Thyroid gland (tissue), 4 donors: ENCODE measurements at places on chromosomes 11 and 22. TPM values are rescaled to one million over a fixed set of nuclear protein-coding genes. Genes with fewer than 3 reads are reported as not detected.

DNA sequence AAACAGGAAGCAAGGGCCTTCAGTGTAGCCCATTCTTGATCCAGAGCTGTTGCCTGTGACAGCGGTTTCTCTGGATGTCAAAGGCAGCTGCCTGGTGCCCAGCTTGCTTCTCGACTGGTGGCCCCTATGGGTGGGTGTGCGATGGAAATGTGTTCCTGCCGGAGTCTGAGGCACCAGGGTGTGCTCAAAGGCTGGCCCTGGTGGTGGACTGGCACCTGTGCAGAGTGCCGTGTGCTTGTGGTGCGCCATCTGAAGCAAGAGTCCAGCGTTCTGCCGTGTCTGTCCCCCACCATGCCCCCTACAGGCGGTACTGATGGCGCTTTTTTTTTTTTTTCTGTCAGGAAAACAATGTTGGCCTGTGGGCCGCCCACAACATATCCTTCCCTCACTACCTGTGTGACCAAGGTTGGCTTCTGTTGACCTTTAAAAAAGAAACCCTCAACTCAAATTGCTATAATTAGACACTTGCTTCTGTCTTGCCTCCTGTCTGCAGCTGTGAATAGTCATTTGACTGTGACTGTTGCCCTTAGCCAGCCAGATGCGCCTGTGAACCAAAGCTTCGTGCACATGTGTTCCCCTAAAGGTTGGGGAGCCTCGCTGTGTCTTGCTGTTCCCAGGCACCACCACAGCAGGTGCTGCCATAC, 4.7 kb upstream of the RANBP1 start:
- peaks cover 67% of the 10 kb centered on the region for H3K36me3 ChIP-seq
- H3K4me1 ChIP-seq, result peaks cover 7% of the 10 kb centered on the region
- H3K27ac ChIP-seq, result no peak overlapping the region
- no peaks in the 10 kb centered on the region for H3K27me3 ChIP-seq

DNA sequence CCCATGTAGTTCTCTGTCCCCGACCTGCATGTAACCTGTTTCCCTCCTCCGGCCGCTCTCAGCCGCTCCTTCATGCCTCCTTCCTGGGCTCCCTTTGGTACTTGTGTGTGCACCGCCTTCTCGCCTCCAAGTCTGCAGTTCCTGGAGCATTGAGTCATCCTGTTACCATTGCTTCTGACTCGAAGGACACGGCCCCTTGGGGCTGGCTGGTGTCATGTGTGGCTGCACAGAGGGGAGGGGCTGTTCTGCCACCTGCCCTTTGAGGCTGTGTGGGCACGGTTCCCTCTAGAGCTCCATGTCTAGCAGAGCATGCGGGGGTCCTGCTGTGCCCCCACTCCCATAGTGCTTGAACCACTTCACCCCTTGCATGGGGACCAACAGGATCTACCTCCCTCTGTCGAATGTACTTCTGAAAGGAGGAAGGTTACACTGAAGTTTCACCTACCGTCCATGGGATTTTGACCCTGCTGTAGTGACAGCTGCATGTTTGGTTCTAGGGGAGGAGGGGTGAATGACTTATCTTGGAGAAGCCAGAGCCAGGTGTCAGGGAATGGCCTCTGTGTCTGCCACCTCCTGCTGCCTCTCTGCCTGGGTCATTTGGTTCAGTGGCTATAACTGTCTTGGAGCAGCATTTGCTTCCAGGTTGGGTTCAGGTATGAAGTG, 39.6 kb downstream of the BCR start:
- H3K27me3 ChIP-seq, result no peaks in the 10 kb centered on the region
- H3K27ac ChIP-seq, result peak overlapping the region; percentile 73
- peak; percentile 90 for DNase-seq
- no peak overlapping the region for H3K4me3 ChIP-seq

TNNT3 gene
- total RNA-seq, result 2.6 TPM

OR8D4 gene
- not detected for total RNA-seq

MS4A14 gene
- 0.49 TPM for total RNA-seq

CNTF gene
- total RNA-seq, result 1.8 TPM

- peak; percentile 72 for DNase-seq
- peak within 1 kb of the TSS; percentile 95 for H3K27ac ChIP-seq
- H3K36me3 ChIP-seq, result no peaks in the 10 kb centered on the region
- H3K4me3 ChIP-seq, result peak within 1 kb of the TSS; percentile 50
These were observed at the start of gene CLCF1 for GRCh38 chr11:67372993-67373647. Gene CLCF1 (minus strand): TSS chr11:67373598. CDS start chr11:67373539, 59 bp downstream.

DNA sequence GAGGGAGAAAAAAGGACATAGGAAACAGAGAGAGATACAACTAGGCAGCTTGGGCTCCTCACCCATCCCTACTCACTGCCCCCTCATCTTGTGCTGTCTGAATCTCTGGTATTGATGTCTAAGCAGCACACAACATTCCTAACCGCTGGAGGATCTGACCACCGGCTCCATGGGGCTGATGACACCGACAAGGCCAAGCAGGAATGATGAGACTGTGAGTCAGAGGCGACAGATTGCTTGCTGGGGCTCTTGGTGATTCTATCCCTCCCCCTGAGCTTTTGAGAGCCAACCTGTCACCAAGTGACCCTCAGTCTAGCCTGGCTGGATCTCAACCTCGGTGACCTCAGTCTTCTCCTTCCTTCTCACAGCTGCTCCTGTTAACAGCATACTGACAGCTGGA, 13.8 kb downstream of the PAMR1 start:
- H3K27me3 ChIP-seq, result no peaks in the 10 kb centered on the region
- no peak for DNase-seq
- no peaks in the 10 kb centered on the region for H3K36me3 ChIP-seq

DNA sequence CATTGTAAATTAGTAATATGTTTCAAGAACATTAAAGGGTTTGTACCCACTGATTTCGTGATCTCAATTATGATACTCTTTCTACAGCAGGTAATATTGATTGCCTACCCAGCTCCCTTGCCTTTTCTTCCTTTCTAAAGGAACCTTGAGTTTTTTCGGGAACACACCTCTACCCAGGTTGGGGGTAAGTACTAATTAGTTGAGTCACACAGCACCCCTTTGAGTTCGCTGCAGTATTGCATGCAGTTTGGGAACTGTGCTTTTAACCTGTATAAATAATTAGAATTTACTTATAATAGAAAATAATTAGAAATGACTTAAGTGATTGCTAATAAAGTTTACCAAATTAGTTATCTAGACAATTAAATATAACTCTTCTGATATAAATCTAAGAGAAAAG, 24.9 kb downstream of the ARHGAP42 start:
- no peak for DNase-seq
- no peak overlapping the region for H3K4me3 ChIP-seq
- H3K36me3 ChIP-seq, result no peaks in the 10 kb centered on the region
- H3K27ac ChIP-seq, result no peak overlapping the region

SCYL1 gene
- 114 TPM for total RNA-seq

DNA sequence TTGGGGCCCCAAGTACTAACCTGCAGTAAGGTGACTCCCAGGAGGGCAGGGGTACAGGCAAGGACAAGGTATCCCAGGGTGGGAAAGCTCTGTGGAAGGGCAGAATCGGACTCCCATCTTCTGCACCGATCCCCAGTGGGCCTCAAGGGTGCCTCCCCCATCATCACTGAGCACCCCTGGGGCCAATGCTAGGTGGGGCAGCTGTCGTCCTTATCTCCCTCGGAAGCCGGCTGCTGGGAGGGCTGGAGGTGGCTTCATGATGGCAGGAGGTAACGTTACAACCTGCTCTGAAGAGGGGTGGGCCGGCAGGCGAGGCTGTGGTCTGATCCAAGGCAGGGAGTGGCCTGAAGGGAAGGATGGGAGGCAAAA, 87.6 kb upstream of the LINC01488 start:
- H3K4me1 ChIP-seq, result peaks cover 14% of the 10 kb centered on the region
- no peaks in the 10 kb centered on the region for H3K36me3 ChIP-seq
- no peak overlapping the region for H3K4me3 ChIP-seq
- H3K27ac ChIP-seq, result no peak overlapping the region

- H3K27ac ChIP-seq, result no peak overlapping the region
- DNase-seq, result no peak
- no peak overlapping the region for H3K4me3 ChIP-seq
- no peaks in the 10 kb centered on the region for H3K27me3 ChIP-seq
These were observed 29.1 kb downstream of the SVIP start for GRCh38 chr11:22800482-22800881.

DNA sequence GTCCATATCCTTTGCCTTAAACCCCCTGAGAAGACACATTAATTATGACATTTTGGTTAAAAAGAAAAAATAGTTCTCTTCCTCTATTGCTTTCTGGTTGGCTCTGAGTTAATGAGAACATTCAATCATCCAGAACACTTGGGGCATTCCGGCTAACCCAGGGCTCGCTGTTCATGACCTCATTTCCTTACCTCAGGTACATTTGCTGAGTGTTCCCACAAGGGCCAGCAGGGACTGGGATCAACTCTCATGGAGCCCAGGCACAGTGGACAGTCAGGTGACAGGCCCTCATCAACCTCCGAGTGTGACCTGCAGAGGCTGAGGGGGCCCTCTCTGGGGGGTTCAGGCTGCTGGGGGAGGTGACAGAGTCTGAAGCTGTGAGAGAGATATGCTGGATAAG, 98.9 kb downstream of the MYO18B start:
- no peaks in the 10 kb centered on the region for H3K27me3 ChIP-seq
- H3K4me1 ChIP-seq, result no peaks in the 10 kb centered on the region
- no peaks in the 10 kb centered on the region for H3K36me3 ChIP-seq

RBMXL2 gene
- not detected for total RNA-seq

GRCh38 chr11:36333897-36334296, 37.8 kb downstream of the PRR5L start:
- DNase-seq, result no peak
- H3K4me1 ChIP-seq, result no peaks in the 10 kb centered on the region
- H3K27me3 ChIP-seq, result no peaks in the 10 kb centered on the region
- H3K4me3 ChIP-seq, result no peak overlapping the region
- H3K27ac ChIP-seq, result no peak overlapping the region

SLC22A8 gene
- not detected for total RNA-seq

OSBP2 gene
- 7.8 TPM for total RNA-seq

GRCh38 chr22:48309115-48309705, 1518.5 kb downstream of the BRD1 start:
- no peak overlapping the region for H3K27ac ChIP-seq
- H3K4me3 ChIP-seq, result no peak overlapping the region
- no peak for DNase-seq

GRCh38 chr11:69921128-69922014, 102.2 kb upstream of the FGF3 start:
- no peaks in the 10 kb centered on the region for H3K36me3 ChIP-seq
- peaks cover 13% of the 10 kb centered on the region for H3K4me1 ChIP-seq
- H3K4me3 ChIP-seq, result no peak overlapping the region

DNA sequence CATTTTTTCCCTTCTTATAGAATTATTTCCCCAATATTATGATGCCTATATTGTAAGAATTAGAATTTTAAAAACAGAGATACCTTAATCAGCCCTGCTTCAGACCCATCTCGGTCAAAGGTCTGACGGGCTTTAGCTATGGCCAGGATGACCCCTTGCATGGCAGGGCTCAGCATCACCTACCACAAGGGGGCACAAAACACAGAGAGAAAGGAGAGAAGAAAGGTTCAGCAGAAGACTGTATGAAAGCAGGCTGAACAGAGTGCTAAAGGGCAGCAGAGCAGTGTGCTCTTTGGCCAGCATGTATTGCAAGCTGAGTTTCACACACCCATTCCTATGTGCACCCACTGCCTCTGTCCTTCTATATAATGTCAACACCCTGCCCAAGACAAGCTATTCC, 26.8 kb downstream of the CLDN25 start:
- H3K4me1 ChIP-seq, result no peaks in the 10 kb centered on the region
- H3K27ac ChIP-seq, result no peak overlapping the region
- no peaks in the 10 kb centered on the region for H3K27me3 ChIP-seq
- no peak overlapping the region for H3K4me3 ChIP-seq
- peaks cover 20% of the 10 kb centered on the region for H3K36me3 ChIP-seq

GRCh38 chr11:11478687-11479086, 125.6 kb upstream of the CSNK2A3 start:
- no peak overlapping the region for H3K27ac ChIP-seq
- H3K4me3 ChIP-seq, result no peak overlapping the region
- no peaks in the 10 kb centered on the region for H3K36me3 ChIP-seq
- DNase-seq, result no peak
- no peaks in the 10 kb centered on the region for H3K27me3 ChIP-seq
- peaks cover 18% of the 10 kb centered on the region for H3K4me1 ChIP-seq

DNAL4 gene
- total RNA-seq, result 31.8 TPM

- H3K36me3 ChIP-seq, result no peaks in the 10 kb centered on the region
- no peaks in the 10 kb centered on the region for H3K27me3 ChIP-seq
- DNase-seq, result no peak
- peaks cover 9% of the 10 kb centered on the region for H3K4me1 ChIP-seq
These were observed 97.4 kb downstream of the MED15 start for GRCh38 chr22:20604776-20605221.

- DNase-seq, result peak; percentile 76
- peak within 1 kb of the TSS; percentile 54 for H3K4me3 ChIP-seq
- no peaks in the 10 kb centered on the region for H3K36me3 ChIP-seq
- H3K4me1 ChIP-seq, result peaks cover 31% of the 10 kb centered on the region
- no peaks in the 10 kb centered on the region for H3K27me3 ChIP-seq
These were observed at the start of gene SLC25A22 for GRCh38 chr11:798093-798713. Gene SLC25A22 (minus strand): TSS chr11:798281. CDS start chr11:795006, 3,275 bp downstream.

- no peaks in the 10 kb centered on the region for H3K27me3 ChIP-seq
- no peaks in the 10 kb centered on the region for H3K36me3 ChIP-seq
- H3K4me3 ChIP-seq, result no peak overlapping the region
- H3K27ac ChIP-seq, result no peak overlapping the region
- peaks cover 11% of the 10 kb centered on the region for H3K4me1 ChIP-seq
These were observed 125.9 kb upstream of the B3GAT1 start for GRCh38 chr11:134537941-134538340.

DNA sequence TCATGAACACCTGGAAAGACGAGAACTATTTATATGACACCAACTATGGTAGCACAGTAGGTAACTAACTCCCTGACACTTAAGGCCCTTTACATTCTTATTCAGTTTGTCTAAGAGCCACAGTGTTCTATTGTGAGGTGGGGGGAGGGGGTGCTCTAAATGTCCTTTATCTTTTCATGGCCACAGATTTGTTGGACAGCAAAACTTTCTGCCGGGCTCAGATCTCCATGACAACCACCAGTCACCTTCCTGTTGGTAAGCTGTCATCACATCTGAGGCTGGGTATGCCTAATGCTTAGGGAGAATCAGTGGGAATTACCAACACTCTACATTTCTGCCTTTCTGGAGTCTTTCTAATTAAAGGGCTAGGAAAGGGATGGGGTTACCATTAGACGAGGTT, 30.7 kb downstream of the EHF start:
- H3K4me1 ChIP-seq, result no peaks in the 10 kb centered on the region
- no peaks in the 10 kb centered on the region for H3K36me3 ChIP-seq
- H3K27me3 ChIP-seq, result no peaks in the 10 kb centered on the region
- no peak overlapping the region for H3K27ac ChIP-seq

DNA sequence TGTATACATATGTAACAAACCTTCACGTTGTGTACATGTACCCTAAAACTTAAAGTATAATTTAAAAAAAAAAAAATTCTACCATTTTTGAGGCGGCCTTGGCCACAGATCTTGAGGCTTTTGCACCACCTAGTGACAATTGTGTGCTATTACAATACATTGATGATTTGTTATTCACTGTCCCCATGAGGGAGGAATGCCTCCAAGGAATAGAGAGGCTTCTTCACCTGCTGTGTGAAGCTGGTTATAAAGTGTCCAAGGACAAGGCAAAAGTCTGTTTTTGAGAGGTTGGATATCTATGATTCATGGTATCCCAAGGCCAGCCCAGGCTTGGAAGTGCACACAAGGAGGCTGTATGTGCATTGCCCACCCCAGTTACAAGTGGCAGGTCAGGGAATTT, 30.7 kb downstream of the SLC22A25 start:
- H3K4me1 ChIP-seq, result no peaks in the 10 kb centered on the region
- no peaks in the 10 kb centered on the region for H3K36me3 ChIP-seq
- no peak overlapping the region for H3K4me3 ChIP-seq
- H3K27ac ChIP-seq, result no peak overlapping the region

BLID gene
- 11.5 TPM for total RNA-seq
